ENCODE measurements at places on chromosomes 13 and 19. TPM values are rescaled to one million over a fixed set of nuclear protein-coding genes. Genes with fewer than 3 reads are reported as not detected.

Gene LGALS7B
- not detected for total RNA-seq

- H3K27ac ChIP-seq = no peak overlapping the region
- no peak for DNase-seq
- H3K36me3 ChIP-seq = peaks cover 39% of the 10 kb centered on the region
- no peaks in the 10 kb centered on the region for H3K27me3 ChIP-seq
- H3K4me1 ChIP-seq = peaks cover 6% of the 10 kb centered on the region
- H3K4me3 ChIP-seq = no peak overlapping the region
Observed at GRCh38 chr19:17210296-17210695, 4.9 kb upstream of the USE1 start.

GRCh38 chr19:14150041-14150769 is 13.8 kb upstream of the ASF1B start:
- H3K27me3 ChIP-seq = no peaks in the 10 kb centered on the region
- H3K4me1 ChIP-seq = peaks cover 6% of the 10 kb centered on the region
- no peaks in the 10 kb centered on the region for H3K36me3 ChIP-seq
- DNase-seq = no peak
- H3K4me3 ChIP-seq = no peak overlapping the region

Gene KIR2DL1
- not detected for total RNA-seq

GRCh38 chr13:112888238-112889111 is 80.5 kb upstream of the MCF2L start:
- no peak overlapping the region for H3K4me3 ChIP-seq
- H3K27me3 ChIP-seq = no peaks in the 10 kb centered on the region
- no peaks in the 10 kb centered on the region for H3K4me1 ChIP-seq
- no peak for DNase-seq
- no peaks in the 10 kb centered on the region for H3K36me3 ChIP-seq
- H3K27ac ChIP-seq = no peak overlapping the region

- DNase-seq = no peak
- H3K4me1 ChIP-seq = peaks cover 23% of the 10 kb centered on the region
- no peak overlapping the region for H3K4me3 ChIP-seq
- H3K27me3 ChIP-seq = no peaks in the 10 kb centered on the region
- H3K36me3 ChIP-seq = no peaks in the 10 kb centered on the region
Observed at GRCh38 chr13:24629320-24629719, 50.9 kb upstream of the ATP12A start.

GRCh38 chr13:77691871-77692270 is 5.6 kb upstream of the SLAIN1 start:
- H3K4me1 ChIP-seq = peaks cover 10% of the 10 kb centered on the region
- no peak overlapping the region for H3K27ac ChIP-seq
- H3K36me3 ChIP-seq = no peaks in the 10 kb centered on the region

DNA sequence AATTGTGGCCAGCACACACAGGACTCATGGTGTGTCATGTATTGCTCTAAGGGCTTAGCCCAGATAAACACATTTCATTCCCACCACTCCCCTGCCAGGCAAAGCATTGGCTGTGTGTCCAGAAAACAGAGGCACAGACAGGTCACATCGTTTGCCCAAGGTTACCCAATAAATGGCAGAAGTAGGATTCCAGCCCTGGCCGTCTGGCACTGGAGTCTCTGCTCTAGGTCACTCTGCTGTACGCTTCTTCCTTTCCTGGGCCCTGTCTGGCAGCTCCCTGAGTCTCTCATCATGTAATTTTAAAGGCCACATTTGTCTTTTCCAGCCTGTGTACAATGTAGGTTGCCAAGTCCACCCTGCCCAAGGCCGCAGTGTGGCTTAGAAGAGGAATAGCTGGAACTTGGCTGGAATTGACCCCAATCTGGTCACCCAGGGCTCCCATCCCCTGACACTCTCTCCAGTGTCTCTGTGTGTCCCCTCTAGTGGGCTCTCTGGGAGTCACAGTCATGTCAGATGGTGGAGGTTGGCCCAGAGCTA is 264.5 kb upstream of the TSHZ3 start:
- no peaks in the 10 kb centered on the region for H3K36me3 ChIP-seq
- H3K27me3 ChIP-seq = no peaks in the 10 kb centered on the region
- DNase-seq = no peak
- H3K4me1 ChIP-seq = no peaks in the 10 kb centered on the region

DNA sequence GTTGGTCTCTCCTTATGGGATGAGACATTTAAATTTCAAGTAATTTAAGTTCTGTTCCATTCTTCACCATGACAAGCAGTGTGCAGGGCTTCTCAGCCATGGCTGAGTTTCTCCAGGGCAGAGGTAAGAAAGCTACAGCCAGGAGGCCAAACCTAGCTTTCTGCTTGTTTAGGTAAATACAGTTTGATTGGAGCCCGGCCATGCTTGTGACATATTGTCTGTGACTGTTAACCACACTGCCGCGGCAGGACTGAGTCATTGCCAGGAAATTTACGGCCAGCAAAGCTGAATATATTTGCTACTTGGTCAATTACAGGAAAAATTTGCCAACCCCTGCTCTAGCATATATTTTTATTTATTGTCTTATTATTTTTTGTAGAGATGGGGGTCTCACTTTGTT is 10.7 kb downstream of the NLRP8 start:
- H3K27ac ChIP-seq = no peak overlapping the region
- no peaks in the 10 kb centered on the region for H3K27me3 ChIP-seq
- no peaks in the 10 kb centered on the region for H3K36me3 ChIP-seq
- no peaks in the 10 kb centered on the region for H3K4me1 ChIP-seq
- no peak overlapping the region for H3K4me3 ChIP-seq

- no peak overlapping the region for H3K4me3 ChIP-seq
- H3K36me3 ChIP-seq = peaks cover 8% of the 10 kb centered on the region
- H3K4me1 ChIP-seq = no peaks in the 10 kb centered on the region
- no peaks in the 10 kb centered on the region for H3K27me3 ChIP-seq
Observed at GRCh38 chr13:41802043-41802683, 158.7 kb downstream of the VWA8 start.

- H3K27ac ChIP-seq = no peak overlapping the region
- H3K27me3 ChIP-seq = no peaks in the 10 kb centered on the region
- H3K4me3 ChIP-seq = no peak overlapping the region
- no peak for DNase-seq
- no peaks in the 10 kb centered on the region for H3K36me3 ChIP-seq
Observed at GRCh38 chr13:114134111-114134943, 1.9 kb upstream of the RASA3 start.

Gene HSD17B14
- 1.4 TPM for total RNA-seq

DNA sequence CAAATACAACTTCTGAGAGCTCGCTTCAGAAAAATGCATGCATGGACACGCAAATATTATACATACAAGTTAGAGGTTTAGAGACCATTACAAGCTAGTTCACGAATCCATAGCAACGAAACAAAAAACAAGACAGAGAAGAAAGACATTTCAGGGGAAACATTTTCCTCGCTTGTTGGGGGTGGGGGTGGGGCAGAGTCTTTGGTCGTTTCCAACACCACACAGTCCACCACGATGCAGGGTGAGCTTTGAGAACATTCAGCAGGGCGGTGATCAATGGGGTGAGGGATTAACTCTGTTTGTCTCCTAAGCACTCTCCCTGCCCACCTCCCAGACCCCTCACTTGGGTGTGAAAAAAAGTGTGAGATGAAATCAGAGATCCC is 651 bp downstream of the OXGR1 start:
- DNase-seq = no peak
- no peak overlapping the region for H3K4me3 ChIP-seq
- peaks cover 2% of the 10 kb centered on the region for H3K27me3 ChIP-seq
- no peaks in the 10 kb centered on the region for H3K4me1 ChIP-seq
- H3K36me3 ChIP-seq = no peaks in the 10 kb centered on the region

Gene TEX29
- not detected for total RNA-seq

DNA sequence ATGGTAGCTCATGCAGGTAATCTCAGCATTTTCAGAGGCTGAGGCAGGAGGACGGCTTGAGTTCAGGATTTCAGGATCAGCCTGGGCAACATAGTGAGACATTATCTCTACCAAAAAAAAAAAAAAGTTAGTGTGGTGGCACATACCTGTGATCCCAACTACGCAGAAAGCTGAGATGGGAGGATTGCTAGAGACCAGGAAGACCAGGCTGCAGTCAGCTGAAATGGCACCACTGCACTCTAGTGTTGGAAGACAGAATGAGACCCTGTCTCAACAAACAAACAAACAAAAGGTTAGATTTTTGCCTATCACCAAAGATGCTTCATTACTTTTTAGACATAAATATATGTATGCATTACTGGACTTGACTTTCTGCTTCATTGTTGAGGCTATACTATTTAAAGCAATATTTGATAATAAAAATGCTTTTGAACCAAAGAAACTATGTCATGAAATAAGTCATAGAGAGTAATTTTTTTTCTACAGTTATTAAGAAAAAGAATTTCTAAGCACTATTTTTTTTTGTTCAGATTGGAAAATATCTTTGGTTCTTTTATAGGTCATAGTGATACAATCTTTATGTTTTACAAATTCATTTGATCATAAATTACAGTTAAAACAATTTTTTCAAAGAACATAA is 1180.1 kb upstream of the ATXN8OS start:
- DNase-seq = no peak
- H3K27me3 ChIP-seq = no peaks in the 10 kb centered on the region
- no peaks in the 10 kb centered on the region for H3K36me3 ChIP-seq
- no peak overlapping the region for H3K4me3 ChIP-seq
- no peaks in the 10 kb centered on the region for H3K4me1 ChIP-seq

- H3K36me3 ChIP-seq = no peaks in the 10 kb centered on the region
- no peak for DNase-seq
- H3K4me1 ChIP-seq = no peaks in the 10 kb centered on the region
- H3K27me3 ChIP-seq = no peaks in the 10 kb centered on the region
- no peak overlapping the region for H3K27ac ChIP-seq
Observed at GRCh38 chr13:20696073-20696472, 7.4 kb upstream of the IL17D start.

GRCh38 chr13:46992383-46992952 is 95.6 kb upstream of the HTR2A start:
- H3K36me3 ChIP-seq = no peaks in the 10 kb centered on the region
- H3K27me3 ChIP-seq = no peaks in the 10 kb centered on the region
- H3K27ac ChIP-seq = no peak overlapping the region
- H3K4me3 ChIP-seq = no peak overlapping the region
- DNase-seq = no peak
- H3K4me1 ChIP-seq = peaks cover 17% of the 10 kb centered on the region

DNA sequence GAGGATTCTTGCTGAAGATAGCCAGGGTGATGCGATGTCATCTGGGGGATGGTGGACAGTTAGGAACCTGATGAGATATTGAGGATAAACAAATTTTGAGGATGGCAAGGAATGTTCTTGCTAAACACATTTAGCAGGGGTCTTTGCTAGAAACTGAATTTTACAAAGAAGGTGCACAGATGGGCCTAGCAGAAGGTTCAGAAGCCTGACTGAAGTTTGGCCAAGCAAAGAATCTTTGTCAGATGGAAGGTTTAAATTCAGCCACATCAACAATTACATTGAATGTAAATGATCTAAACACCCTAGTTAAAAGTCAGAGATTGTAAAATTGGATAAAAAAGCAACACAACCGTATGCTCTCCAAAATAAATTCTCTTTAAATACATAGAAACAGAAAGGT is 68.8 kb downstream of the WASF3 start:
- H3K27me3 ChIP-seq = no peaks in the 10 kb centered on the region
- H3K27ac ChIP-seq = no peak overlapping the region
- H3K4me1 ChIP-seq = no peaks in the 10 kb centered on the region
- DNase-seq = no peak
- H3K4me3 ChIP-seq = no peak overlapping the region

- H3K27ac ChIP-seq = no peak overlapping the region
- H3K4me1 ChIP-seq = no peaks in the 10 kb centered on the region
- H3K36me3 ChIP-seq = no peaks in the 10 kb centered on the region
- no peak for DNase-seq
- no peak overlapping the region for H3K4me3 ChIP-seq
Observed at GRCh38 chr13:59809564-59809963, 354.2 kb downstream of the DIAPH3 start.

Gene GPC5
- 0.44 TPM for total RNA-seq

DNA sequence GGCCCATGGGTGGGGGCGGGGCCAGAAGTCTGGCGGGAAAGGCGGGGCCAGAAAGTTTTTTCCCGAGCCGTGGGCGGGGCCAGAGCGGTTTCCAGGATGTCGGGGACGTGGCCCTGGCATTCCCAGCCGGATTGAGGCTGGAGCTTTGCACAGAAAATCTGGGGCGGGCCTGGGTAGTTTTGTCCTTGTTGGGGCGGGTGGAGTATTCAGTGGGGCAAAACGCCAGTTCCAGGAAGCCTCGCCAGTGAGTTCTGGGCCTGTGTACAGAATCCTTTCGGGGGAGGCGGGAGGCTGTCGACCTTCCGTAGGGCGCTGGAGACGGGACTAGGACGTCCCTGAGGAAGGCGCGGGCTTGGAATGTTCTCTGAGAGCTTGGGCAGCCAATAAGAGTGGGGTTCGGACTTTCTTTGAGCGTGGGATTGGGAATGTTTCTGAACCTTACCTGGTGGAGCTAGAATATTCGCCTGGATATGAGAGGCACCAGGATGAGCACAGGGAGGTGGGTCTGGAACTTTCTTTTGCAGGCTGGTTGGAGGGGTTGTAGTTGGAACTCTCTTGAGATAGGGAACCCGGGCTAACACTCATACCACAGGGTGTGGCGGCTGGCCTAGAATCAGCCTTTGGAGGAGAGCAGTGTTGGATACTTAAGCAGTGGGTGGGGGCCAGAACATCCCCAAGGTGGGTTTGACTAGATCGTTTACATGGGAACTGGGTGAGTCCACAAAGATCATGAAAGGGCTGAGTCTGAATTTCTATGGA is 1.3 kb downstream of the CCDC9 start:
- H3K36me3 ChIP-seq = peaks cover 12% of the 10 kb centered on the region
- peaks cover 11% of the 10 kb centered on the region for H3K4me1 ChIP-seq
- no peak for DNase-seq
- H3K4me3 ChIP-seq = peak overlapping the region; percentile 86

Gene PLIN3
- 73.6 TPM for total RNA-seq

DNA sequence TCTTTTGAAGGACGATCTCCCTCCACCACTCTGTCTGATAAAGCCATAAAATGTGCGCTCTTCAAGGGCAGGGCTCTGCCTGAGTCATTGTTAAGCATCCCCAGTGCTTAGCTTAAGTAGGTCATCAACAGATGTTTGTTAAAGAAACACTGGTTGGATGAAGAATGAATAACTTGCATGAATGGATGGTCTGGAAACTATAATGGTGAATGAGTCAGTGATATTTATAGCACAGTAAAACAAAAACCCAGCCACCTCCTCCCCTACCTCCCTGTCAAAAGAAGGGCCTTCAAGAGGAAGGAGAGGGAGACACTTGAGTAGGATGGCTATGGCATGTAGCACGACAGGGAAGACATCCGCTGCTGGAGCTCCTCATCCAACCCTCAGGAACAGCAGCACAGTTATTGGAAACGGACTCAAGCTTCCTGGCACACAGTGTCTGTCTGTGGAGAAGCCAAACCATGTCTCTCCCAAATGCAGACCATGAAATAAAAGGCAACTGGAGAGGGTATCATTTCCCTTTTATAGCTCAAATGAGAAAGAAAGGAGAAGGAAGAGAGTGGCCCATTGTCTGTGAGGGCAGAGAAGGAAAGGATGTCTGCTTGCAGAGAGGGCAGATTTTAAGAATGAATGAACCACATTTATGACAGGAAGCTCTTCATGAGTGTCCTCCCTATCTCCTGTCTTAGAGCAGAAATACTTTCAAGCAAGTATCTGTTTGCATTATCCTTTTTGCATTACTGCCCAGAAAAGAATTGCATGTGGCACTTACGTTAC is 183.5 kb upstream of the UBL3 start:
- H3K36me3 ChIP-seq = no peaks in the 10 kb centered on the region
- H3K4me1 ChIP-seq = no peaks in the 10 kb centered on the region
- DNase-seq = no peak
- H3K27me3 ChIP-seq = no peaks in the 10 kb centered on the region
- H3K27ac ChIP-seq = no peak overlapping the region

- H3K4me3 ChIP-seq = no peak overlapping the region
- H3K36me3 ChIP-seq = no peaks in the 10 kb centered on the region
- no peak for DNase-seq
- H3K27ac ChIP-seq = no peak overlapping the region
- H3K27me3 ChIP-seq = no peaks in the 10 kb centered on the region
Observed at GRCh38 chr13:51050021-51050830, 60.8 kb downstream of the C13orf42 start.

Gene GRK1
- not detected for total RNA-seq

- no peaks in the 10 kb centered on the region for H3K27me3 ChIP-seq
- no peak overlapping the region for H3K4me3 ChIP-seq
Observed at GRCh38 chr19:45924891-45925447, 10.4 kb upstream of the NANOS2 start.

All from GM12878 (cell line).